ENCODE measurements at places on chromosomes 11 and 22.

- DNase-seq: no peak
Measured at GRCh38 chr11:26837154-26837553, 115.3 kb upstream of the SLC5A12 start.

DNA sequence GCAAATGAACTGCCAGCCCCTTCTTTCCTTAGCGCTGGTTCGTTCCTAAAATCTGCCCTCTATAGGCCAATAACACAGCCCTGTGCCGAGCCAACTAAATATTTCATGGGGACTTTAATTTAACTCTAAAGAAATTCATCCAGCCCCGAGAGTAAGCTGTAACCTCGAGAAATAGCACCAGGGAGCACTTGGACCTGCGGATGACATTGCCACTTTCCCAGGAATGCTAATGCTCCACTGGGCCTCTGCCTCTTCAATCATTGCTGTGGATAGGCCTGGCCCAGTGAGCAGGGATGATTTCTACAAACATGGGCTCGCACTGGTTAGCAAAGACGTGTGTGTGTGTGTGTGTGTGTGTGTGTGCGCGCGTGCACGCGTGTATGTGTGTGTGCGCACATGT lies 95.3 kb upstream of the TBCEL start:
- DNase-seq: no peak

GRCh38 chr11:9760193-9760575 lies 96.3 kb downstream of the SWAP70 start:
- no peak for DNase-seq

- DNase-seq: no peak
Measured at GRCh38 chr22:43862074-43862881, at the start of gene SULT4A1. Gene SULT4A1 (minus strand): TSS chr22:43862513. CDS start chr22:43862382, 131 bp downstream.

DNA sequence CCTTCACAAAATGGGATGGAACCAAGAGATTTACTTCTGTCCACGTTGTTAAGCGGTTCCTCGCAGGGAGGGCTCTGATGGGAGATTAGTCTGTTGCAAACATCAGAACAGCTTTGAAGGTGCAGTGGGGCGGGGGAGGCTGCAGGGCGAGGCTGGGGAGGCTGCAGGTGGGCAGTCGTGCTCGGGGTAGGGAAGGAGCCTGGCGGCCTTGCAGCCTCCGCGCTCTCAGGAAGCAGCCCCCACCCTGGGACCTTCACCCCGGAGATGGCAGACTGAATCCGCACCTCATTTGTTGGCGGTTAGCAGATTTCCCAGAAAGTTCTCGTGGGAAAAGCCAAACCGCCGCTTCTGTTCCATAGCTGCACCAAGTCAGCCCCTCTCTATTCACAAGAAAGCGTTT lies 237.3 kb downstream of the BRD1 start:
- no peak for DNase-seq
